Endothelial cell of umbilical vein (primary cell): ENCODE measurements at places on chromosomes 4 and X. TPM values are rescaled to one million over a fixed set of nuclear protein-coding genes. Genes with fewer than 3 reads are reported as not detected.
A peak's percentile ranks its signal among the peaks of the same experiment; 100 is the strongest.

SCD5 gene
- 35.8 and 38.4 TPM in 2 replicates for total RNA-seq

CD40LG gene
- total RNA-seq = not detected in 2 replicates

CT47B1 gene
- total RNA-seq = not detected in 2 replicates

MAGEB6 gene
- total RNA-seq = not detected in 2 replicates

MAGEA6 gene
- total RNA-seq = not detected in 2 replicates

SUPT20HL1 gene
- total RNA-seq = not detected in 2 replicates

KIAA1210 gene
- not detected in 2 replicates for total RNA-seq

BTK gene
- total RNA-seq = 0.13 TPM in 1 of 2 replicates, not detected in the other

DNA sequence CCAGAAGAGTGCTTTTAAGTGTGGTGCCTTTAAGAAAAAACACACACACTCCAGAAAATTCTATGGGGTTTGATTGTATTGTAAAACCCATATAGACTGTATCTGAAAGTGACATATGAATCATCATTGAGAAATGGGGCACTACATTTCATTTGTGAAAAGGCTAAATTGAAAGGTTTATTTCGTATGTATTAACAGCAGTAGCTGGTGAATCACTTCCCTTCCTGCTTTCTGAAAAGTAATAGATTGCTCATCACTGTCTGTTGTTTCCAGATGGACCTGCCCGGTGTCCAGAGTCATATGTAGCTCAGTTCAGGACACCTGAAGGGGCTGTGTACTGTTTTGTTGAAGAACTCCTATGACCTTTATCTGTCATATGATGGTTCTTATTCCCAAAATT, 28.1 kb upstream of the HPRT1 start:
- no peak overlapping the region for H3K4me3 ChIP-seq
- peak; percentile 54 for DNase-seq
- peaks cover 8% of the 10 kb centered on the region for H3K4me1 ChIP-seq
- H3K27me3 ChIP-seq = no peaks in the 10 kb centered on the region
- H3K27ac ChIP-seq = peak overlapping the region; percentile 28

GRCh38 chr4:1988327-1988724, 20.4 kb downstream of the NELFA start:
- no peaks in the 10 kb centered on the region for H3K27me3 ChIP-seq
- H3K4me1 ChIP-seq = no peaks in the 10 kb centered on the region
- H3K36me3 ChIP-seq = peaks cover 52% of the 10 kb centered on the region

DNA sequence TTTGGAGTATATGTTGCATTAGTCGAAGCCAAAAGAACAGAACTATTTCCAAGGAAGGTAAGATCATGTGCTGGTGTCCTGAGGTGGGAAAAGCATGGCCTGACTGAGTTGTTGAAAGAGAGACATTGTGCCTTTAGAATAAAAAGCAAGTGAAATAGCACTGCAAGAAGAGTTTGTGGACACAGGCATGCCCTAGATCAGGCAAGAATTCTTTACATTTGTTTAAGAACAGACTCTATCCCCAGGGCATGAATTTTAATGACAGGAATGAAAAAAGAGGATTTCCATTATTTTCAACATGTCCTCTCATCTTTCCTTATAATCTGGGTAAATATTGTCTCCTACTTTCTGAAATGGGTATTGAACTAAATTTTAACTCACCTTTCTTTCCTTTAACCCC, 516.2 kb upstream of the GALNT7 start:
- H3K4me3 ChIP-seq = no peak overlapping the region
- no peaks in the 10 kb centered on the region for H3K36me3 ChIP-seq
- no peak for DNase-seq
- H3K27me3 ChIP-seq = no peaks in the 10 kb centered on the region
- H3K4me1 ChIP-seq = no peaks in the 10 kb centered on the region

DNA sequence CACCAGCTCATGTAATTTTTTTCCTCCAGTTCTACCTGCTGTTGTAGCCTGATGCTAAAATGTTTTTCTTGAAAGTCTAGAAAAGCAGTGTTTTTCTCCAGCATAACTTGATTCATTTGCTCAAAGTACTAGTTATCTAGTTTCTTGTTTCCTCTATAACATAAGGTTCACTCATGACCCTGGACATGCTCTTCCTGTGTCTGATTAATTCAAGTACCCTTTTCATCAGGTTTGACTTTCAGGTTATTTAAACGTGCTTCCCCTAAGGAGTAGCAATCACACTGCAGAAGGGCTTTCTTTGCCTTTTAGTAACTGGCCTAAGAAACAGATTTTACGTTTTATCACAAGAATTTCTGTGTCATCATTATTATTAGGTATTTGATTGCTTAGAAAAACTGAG, 66.8 kb upstream of the EGFL6 start:
- no peaks in the 10 kb centered on the region for H3K4me1 ChIP-seq
- H3K27me3 ChIP-seq = no peaks in the 10 kb centered on the region
- H3K36me3 ChIP-seq = no peaks in the 10 kb centered on the region
- peak; percentile 2 for DNase-seq
- no peak overlapping the region for H3K4me3 ChIP-seq

GRCh38 chr4:23717528-23718248, 172.2 kb downstream of the PPARGC1A start:
- no peak overlapping the region for H3K27ac ChIP-seq
- H3K36me3 ChIP-seq = no peaks in the 10 kb centered on the region
- H3K4me1 ChIP-seq = no peaks in the 10 kb centered on the region
- no peaks in the 10 kb centered on the region for H3K27me3 ChIP-seq
- no peak for DNase-seq
- H3K4me3 ChIP-seq = no peak overlapping the region

- H3K4me3 ChIP-seq = no peak overlapping the region
- no peaks in the 10 kb centered on the region for H3K36me3 ChIP-seq
Observed at GRCh38 chr4:123480706-123481418, 84.3 kb downstream of the SPRY1 start.

- no peak overlapping the region for H3K27ac ChIP-seq
- no peaks in the 10 kb centered on the region for H3K36me3 ChIP-seq
- H3K4me1 ChIP-seq = no peaks in the 10 kb centered on the region
- peak; percentile 9 for DNase-seq
Observed at GRCh38 chrX:68072041-68072440, 361.3 kb downstream of the OPHN1 start.

- no peak overlapping the region for H3K27ac ChIP-seq
- H3K27me3 ChIP-seq = no peaks in the 10 kb centered on the region
- H3K36me3 ChIP-seq = no peaks in the 10 kb centered on the region
- no peak overlapping the region for H3K4me3 ChIP-seq
- DNase-seq = no peak
Observed at GRCh38 chrX:10167573-10167972, 10.8 kb downstream of the CLCN4 start.

DNA sequence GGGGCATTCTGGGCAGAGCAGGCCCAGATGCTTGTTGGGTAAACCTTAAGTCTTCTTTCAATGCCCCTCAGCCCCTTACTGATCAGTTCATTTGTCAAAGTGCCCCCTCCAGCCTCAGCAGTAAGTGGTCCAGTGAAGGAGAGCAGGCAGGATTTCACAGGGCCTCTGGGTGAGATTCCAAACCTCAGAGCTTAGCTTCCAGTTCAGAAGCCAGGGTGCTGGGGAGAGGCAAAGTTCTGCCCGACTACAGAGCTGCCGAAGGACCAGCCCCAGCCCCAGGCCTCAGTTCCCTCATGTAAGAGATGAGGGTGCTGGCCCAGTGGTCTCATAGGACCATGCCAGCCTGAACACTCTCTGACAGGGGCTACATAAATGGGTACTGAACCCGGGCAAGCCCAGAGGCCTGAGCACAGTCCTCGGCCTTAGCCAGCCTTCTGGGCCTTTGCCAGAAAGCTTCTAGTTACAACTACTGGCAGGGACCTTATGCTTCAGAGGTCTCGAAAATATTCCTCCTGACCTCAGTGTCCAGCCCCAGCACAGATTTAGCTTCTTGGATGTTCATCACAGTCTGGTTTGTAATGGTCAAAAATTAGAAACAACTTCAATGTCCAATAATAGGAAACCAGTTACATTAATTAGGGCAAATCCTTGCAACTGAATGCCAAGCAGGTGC, 851 bp upstream of the RIPPLY1 start:
- no peaks in the 10 kb centered on the region for H3K27me3 ChIP-seq
- no peak overlapping the region for H3K4me3 ChIP-seq
- H3K4me1 ChIP-seq = no peaks in the 10 kb centered on the region
- no peak overlapping the region for H3K27ac ChIP-seq

GRCh38 chrX:103556963-103557612, 28.2 kb upstream of the TCEAL4 start:
- no peaks in the 10 kb centered on the region for H3K27me3 ChIP-seq
- H3K36me3 ChIP-seq = no peaks in the 10 kb centered on the region
- no peak for DNase-seq
- H3K27ac ChIP-seq = no peak overlapping the region

DNA sequence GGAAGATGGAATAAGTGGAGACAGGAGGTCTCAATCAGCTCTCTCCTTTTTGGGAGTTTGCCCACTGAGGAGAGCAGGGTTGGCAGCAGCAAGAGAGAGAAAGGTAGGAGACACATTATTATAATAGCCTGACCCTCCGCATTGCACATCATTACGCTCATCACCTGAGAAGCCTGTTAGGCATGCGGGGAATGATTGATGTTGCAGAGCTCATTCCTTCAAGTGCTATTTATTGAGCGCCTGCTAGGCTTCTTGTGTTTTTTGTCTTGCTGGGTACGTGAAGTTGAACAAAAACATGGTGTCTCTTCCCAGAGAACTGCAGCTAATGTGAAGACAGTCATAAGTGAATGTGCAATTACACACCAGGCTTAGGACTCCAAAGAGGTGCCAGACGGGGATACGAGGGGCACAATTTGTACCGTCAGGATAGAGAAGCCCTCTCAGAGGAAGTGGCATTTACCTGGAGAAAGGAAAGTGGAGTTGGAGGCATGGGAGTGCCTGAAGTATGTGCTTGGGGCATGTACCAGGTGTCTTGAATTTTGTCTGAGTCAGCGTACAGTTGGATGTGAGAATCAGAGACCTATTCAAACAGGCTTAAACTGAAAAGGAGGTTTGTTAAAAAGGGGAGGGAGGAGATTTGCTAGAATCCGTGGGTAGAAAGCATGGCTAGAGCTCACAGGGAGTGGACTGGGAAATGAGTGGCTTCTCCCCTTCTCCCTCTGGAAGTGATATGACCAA, 90.2 kb upstream of the SOD3 start:
- H3K4me1 ChIP-seq = no peaks in the 10 kb centered on the region
- H3K27me3 ChIP-seq = no peaks in the 10 kb centered on the region
- no peak overlapping the region for H3K27ac ChIP-seq
- no peak overlapping the region for H3K4me3 ChIP-seq
- H3K36me3 ChIP-seq = no peaks in the 10 kb centered on the region
- DNase-seq = no peak

GRCh38 chr4:21769404-21770147, 179.0 kb downstream of the KCNIP4 start:
- no peak overlapping the region for H3K4me3 ChIP-seq
- H3K36me3 ChIP-seq = no peaks in the 10 kb centered on the region
- H3K27me3 ChIP-seq = peaks cover 37% of the 10 kb centered on the region

- DNase-seq = no peak
- H3K4me3 ChIP-seq = no peak overlapping the region
- H3K4me1 ChIP-seq = no peaks in the 10 kb centered on the region
- no peaks in the 10 kb centered on the region for H3K36me3 ChIP-seq
- H3K27ac ChIP-seq = no peak overlapping the region
- no peaks in the 10 kb centered on the region for H3K27me3 ChIP-seq
Observed at GRCh38 chrX:43106009-43106408, 328.0 kb upstream of the PPP1R2C start.

DNA sequence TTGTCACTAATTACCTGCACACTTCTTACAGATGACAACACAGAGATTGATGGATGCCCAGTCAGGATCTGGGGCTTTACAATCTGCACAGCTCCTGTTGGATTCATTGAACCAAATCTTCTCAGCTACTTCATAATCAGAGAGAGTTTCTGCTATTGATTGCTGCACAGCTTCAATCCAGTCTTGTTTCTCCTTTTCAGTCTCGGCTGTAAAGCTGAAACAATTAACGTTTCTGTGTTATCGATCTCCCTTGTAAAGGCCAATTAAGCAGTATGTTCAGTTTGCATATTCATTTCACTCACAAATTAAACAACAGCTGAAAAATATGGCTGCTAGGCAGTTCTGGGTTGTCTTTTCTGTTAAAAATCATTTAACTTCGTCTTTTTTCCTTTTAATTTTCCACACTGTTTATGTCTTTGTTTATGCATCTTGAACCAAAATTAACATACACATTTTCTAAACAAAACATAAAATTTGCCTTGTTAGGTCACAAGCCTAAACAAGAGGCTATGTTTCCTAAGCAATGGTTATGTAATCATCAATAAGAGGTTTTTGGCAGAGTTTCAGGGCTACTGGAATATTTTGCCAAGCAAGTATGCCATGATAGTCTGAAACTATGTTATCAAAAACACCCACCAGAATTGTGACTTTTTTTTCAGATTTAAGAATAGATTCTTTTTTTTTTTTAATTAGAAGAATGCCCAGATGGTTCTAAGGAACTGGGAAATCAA, 79.2 kb downstream of the ARAP2 start:
- no peaks in the 10 kb centered on the region for H3K27me3 ChIP-seq
- H3K27ac ChIP-seq = no peak overlapping the region
- H3K4me1 ChIP-seq = no peaks in the 10 kb centered on the region
- no peak for DNase-seq
- H3K36me3 ChIP-seq = no peaks in the 10 kb centered on the region

- no peaks in the 10 kb centered on the region for H3K27me3 ChIP-seq
- no peak for DNase-seq
- no peak overlapping the region for H3K4me3 ChIP-seq
- no peaks in the 10 kb centered on the region for H3K36me3 ChIP-seq
- H3K27ac ChIP-seq = no peak overlapping the region
Observed at GRCh38 chrX:152989292-152989658, 4.6 kb downstream of the PNMA5 start.

DNA sequence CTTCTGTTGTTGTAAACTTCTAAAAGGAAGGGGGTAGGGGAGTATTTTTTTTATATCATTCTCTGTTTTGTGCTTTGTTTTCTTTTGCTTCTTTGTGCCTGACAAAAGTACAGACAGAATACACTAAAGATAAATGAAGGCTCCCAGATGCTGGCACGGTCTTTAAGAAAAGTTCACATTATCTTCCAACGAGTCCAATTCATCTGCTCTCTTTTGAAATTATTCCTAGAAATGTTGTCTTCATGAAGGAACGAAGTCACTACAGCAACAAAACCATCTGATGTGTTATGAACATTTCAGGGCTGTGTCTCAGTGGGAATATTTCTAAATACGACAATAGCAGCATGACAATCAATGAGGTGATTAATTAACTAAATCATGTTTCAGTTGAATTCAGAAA, 813.8 kb upstream of the HTR2C start:
- no peak for DNase-seq
- H3K36me3 ChIP-seq = no peaks in the 10 kb centered on the region
- H3K4me3 ChIP-seq = no peak overlapping the region
- no peak overlapping the region for H3K27ac ChIP-seq
- no peaks in the 10 kb centered on the region for H3K27me3 ChIP-seq

DNA sequence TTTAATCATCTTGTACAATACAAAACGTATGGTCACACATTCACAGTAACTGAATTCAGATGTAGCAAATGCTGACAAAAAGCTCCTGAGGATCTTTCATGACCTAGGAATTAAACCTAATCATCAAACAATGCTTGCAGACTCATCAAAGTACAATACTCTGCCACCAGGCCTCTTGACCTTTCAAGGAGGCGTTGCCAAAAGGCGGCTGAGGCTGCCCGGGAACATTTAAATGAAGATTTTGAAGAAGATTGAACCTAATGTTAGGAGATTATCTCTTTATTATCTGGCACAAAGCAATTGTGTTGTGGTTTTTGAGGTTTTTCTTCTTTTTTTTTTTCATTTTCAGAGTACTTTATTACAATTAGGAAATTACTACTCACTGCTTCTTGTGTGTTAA, 340.5 kb downstream of the GALNTL6 start:
- no peak for DNase-seq
- H3K4me3 ChIP-seq = no peak overlapping the region
- no peaks in the 10 kb centered on the region for H3K36me3 ChIP-seq
- H3K27me3 ChIP-seq = no peaks in the 10 kb centered on the region
- H3K27ac ChIP-seq = no peak overlapping the region

- H3K4me1 ChIP-seq = no peaks in the 10 kb centered on the region
- no peaks in the 10 kb centered on the region for H3K27me3 ChIP-seq
- no peak for DNase-seq
- H3K27ac ChIP-seq = no peak overlapping the region
Observed at GRCh38 chr4:36961420-36961819, 283.1 kb upstream of the NWD2 start.
